ENCODE measurements at places on chromosomes 6 and 20.

DNA sequence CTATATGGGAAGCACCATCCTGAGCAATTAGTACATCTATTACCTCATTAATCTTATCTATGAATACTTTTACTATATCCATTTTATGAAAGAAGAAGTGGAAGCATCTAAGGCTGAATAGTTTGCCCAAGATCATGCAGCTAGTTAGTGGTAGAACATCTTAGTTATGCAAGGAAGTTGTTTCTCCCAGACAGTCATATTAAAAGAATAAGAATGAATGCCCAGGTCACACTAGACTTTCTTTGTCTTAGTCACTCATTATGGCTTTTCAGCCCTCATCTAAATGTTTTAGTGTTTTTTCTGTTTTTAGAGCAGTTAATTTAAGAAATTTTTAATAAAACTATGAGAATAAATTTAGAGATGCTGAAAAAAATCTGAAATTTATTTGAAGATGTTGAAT lies 517.5 kb downstream of the CDKAL1 start:
- DNase-seq: no peak

DNA sequence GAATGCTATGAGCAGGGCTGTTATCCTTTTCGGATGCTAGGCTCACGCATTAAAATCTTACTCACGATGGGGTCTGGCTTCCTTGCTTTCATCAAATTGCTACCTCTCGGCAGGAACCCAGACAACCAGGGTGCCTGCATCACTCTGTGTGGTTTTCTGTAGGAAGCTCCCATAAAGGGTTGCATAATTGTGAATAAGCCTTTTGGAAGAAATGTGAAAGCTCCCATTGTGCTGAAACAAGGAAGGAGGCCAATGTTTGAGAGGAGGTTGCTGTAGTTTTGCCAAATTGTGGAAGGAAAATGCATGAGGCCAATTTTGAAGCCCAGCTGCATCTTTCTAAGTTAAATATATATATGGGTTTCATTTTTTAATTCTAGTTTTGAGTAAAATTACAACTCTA lies 615.5 kb downstream of the C6orf118 start:
- DNase-seq: no peak

- no peak for DNase-seq
Observed at GRCh38 chr6:138272533-138273315, 54.4 kb upstream of the PBOV1 start.

DNA sequence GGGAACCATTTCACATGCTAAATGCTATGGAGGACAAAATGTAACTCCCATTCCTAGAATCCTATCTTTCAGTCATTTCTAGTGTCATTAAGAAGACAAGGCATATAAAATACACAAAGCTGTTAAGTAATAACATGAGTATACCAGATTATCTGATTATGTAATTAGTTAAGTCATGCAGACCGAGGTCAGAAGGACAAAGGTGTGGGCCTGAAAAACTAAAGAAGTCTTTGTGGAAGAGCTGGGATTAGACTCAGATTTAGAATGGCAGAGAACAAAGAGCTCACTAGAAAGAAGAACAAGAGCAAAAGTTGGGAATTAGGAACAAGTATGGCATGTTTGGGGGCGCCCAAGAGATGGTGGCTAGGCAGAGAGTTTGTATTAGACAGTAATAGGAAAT lies 37.0 kb downstream of the EFHC1 start:
- DNase-seq: no peak

DNA sequence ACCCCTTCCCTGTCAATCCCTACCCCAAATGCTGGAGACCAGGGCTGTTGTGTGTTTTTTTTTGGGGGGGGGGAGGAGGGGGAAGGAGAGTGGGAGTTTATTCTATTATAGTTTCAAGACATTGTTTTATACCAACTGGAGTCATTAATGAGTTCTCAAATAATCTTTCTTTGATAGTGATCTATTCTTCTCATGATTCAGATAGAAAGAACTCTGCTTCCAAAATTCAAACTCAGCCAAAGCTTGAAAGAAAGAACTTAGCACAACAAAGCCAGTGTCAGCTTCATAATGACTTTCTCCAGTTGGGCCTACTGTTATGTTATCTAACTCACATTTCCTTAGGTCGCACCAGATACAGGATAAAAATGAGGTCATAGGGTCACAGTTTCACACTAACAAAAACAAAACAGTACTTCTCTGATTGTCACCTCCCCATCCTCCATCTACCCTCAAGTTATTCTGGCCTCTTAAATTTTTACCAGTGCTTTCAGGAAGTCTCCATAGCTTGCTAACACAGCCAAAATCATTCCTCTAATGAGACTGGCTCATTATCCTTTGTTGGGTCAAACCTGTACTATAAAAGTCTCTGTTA lies 19.0 kb upstream of the MAP3K7 start:
- no peak for DNase-seq

DNA sequence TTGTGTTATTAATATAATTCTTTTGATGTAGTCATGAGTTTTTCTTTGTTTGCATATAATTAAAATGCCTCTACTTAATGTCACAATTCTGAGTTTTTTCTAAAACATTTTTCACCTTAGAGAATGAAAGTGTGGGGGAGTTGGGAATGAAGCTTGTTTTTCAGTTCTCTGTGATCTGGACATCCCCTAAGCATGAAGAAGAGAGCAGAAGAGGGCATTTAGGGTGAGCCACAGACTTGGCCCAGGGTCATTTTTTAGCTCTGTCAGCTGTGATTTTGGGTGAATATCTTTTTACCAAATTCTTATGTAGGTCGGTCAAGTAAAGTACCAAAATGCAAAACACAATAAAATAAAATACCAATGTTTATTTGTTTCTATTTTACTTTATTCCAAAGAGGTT lies 3.9 kb downstream of the OTOR start:
- no peak for DNase-seq

GRCh38 chr6:123415844-123416468 lies 220.8 kb downstream of the TRDN start:
- DNase-seq: no peak

GRCh38 chr20:17505636-17506517 lies 25.3 kb downstream of the BFSP1 start:
- peak; percentile 69 for DNase-seq

GRCh38 chr20:43472671-43473380 lies 15.1 kb downstream of the SRSF6 start:
- DNase-seq: no peak

DNA sequence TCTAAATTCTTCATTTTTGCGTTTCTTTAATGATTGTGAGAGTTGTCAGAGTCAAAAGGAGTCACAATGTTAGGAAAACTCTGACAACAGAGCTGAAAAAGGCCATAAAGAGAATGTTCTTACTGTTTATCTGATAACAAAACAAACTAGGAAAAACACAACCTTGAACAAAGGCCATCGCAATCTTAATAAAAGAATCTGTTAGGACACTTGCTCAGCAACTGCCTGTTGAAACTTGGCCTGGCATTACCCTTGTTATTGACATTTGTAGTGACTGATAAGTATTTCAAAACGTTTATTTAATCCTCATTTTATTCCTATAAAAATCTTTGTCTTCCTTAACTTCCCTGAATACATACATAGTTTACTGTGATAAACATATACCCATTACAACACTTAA lies 15.7 kb downstream of the GSTA1 start:
- no peak for DNase-seq

- no peak for DNase-seq
Observed at GRCh38 chr6:56766139-56766805, 123.6 kb upstream of the DST start.

- no peak for DNase-seq
Observed at GRCh38 chr6:92586236-92586977, 833.0 kb downstream of the EPHA7 start.

DNA sequence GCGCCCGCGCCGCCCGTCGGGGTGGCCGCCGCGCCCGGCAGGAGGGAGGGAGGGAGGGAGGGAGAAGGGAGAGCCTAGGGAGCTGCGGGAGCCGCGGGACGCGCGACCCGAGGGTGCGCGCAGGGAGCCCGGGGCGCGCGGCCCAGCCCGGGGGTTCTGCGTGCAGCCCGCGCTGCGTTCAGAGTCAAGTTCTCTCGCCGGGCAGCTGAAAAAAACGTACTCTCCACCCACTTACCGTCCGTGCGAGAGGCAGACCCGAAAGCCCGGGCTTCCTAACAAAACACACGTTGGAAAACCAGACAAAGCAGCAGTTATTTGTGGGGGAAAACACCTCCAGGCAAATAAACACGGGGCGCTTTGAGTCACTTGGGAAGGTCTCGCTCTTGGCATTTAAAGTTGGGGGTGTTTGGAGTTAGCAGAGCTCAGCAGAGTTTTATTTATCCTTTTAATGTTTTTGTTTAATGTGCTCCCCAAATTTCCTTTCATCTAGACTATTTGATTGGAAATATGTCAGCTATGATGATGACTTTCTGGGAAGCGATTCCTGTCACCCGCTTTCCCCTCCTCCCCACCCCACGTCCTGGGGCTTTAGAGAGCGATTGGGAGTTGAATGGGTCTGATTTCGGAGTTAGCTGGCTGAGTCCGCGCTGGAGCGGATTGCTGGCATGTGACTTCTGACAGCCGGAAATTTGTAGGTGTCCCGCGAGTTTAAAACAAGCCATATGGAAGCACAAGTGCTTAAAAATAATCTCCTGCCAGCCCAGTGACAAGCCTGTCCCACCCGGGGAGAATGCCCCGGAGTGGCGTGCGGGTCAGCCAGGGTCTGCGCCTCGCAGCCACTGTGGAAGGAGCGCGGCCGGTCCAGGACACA lies 1.1 kb downstream of the ESR1 start:
- DNase-seq: no peak

- DNase-seq: peak; percentile 18
Observed at GRCh38 chr6:139027620-139028182, 844 bp upstream of the ABRACL start.

DNA sequence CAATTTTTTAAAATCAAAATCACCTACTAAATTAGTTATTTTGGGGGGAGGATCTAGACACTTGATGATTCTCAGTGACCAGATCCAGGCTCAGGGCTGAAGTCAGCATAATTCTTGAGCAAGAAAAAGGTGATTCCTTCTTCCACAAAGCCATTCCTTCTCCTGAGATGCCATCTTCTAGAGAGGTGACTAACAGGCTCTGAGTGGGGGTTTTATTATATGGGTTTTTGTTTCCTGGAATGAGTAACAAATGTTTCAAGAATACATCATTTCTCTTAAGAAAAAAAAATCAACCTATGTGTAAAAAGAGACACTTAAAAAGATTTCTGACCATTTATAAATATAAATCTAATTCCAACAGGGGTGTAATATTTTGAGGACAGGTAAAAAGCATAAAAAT lies 154.3 kb downstream of the NFATC2 start:
- DNase-seq: no peak

DNA sequence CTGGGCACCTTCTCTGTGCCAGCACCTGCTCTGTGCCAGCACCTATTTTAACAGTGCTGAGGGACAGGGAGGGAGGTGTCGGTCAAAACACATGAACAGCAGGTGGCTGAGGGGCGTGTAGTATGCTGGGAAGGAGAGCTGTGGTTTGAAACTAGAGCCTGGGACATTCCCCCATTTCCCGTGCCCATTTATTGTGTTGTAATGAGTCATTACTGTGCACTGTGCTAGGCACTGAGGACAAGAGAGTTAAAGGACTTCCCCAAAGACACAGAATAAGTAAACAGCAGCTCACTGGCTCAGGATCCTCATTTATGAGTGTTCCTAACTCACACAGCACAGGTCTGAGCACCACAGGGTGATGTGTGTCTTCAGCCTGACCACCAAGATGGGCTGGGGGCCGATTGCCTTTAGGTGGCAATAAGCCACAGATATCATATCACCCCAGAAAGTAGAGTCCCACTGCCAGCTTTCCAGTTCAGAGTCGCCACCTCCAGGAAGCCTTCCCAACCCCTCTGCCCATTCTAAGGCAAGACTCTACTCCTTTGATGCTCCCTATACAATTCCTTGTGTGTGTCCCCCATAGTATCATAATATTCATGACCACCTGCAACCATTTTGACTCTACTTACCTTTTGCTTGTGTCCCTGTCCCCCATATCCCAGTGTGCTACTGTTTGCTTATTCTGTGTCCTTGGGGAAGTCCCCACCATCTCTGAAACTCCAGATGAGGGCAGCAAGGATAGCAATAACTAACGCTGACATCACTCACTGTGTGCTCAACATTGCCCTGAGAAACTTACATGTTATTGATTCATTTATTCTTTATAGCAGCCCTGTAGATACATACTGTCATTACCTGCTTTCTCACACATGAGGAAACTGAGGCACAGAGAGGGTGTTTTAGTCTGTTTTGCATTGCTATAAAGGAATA lies 87.3 kb downstream of the TOX2 start:
- no peak for DNase-seq

DNA sequence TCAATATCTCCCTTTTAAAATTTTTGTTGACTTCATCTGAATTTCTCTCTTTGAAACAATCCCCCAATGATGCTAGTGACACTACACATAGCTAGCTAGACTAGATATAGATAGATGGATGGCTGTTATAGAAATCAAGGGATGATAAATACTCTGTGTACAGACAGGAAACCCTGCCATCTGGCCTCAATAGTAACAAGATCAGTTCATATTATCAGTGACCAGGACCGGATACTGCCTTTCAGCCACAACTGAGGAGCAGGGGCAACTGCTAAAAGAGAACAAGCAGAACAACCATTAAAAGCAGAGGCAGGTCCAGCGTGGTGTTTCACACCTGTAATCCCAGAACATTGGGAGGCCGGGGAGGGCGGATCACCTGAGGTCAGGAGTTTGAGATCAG lies 118.3 kb upstream of the FAM184A start:
- no peak for DNase-seq

- DNase-seq: no peak
Observed at GRCh38 chr6:2658788-2659187, 91.9 kb downstream of the MYLK4 start.

DNA sequence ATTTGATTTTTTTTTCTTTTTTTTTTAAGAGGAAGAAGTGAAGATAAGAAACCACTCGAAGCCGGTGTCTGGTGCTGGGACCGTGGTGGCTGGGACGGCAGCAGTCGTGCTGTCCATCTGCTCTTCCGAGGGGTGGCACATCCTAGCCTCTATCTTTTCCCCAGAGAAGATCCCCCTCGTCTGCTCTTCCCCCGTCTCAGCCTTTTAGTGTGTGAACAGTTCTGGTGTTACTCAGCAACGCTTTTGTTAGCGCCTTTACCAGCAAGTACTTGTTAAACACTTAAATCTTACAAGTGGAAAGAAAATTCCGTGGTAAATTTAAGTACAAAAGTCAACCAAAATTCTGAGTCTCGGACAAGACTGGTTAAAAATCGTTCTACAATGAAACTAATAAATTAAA lies 90.1 kb downstream of the RSPH3 start:
- no peak for DNase-seq

Data from activated CD8-positive, alpha-beta memory T cell treated with anti-CD3 and anti-CD28 coated beads, Interleukin-2, amount 50 U/mL, for 4 hours (primary cell).